ENCODE measurements at places on chromosomes 4 and X.

- peak; percentile 32 for DNase-seq
These were observed 5.6 kb upstream of the CT45A1 start for GRCh38 chrX:135707880-135708279.

GRCh38 chr4:87066403-87067123 lies 131.8 kb downstream of the AFF1 start:
- no peak for DNase-seq

- DNase-seq: peak; percentile 31
These were observed 391 bp upstream of the PHKA1 start for GRCh38 chrX:72714478-72714916.

DNA sequence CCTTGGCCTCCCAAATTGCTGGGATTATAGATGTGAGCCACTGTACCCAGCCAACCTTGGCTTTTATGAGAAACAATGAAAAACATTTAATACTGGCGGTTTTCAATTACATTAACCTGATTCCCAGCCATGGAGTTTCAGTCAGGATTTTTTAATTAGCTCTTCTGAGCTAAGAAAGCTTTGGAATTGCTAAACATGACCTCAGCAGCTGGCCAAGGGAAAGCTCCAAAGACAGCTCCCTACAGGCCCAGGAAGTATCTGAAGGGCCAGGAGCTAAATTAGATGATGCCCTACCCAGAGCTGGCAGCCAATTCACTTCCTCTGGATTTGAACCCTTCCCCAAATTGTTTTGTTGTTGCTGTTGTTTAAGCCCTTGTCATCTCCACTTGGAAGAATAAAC lies 26.5 kb upstream of the FUNDC1 start:
- DNase-seq: no peak

GRCh38 chrX:22109442-22109841 lies 77.3 kb downstream of the PHEX start:
- DNase-seq: no peak

GRCh38 chrX:139290310-139290709 lies 240.2 kb upstream of the F9 start:
- DNase-seq: no peak

- peak; percentile 17 for DNase-seq
These were observed 982 bp downstream of the PDLIM5 start for GRCh38 chr4:94452476-94453371.

GRCh38 chr4:159379836-159380235 lies 277.0 kb downstream of the RAPGEF2 start:
- DNase-seq: no peak

DNA sequence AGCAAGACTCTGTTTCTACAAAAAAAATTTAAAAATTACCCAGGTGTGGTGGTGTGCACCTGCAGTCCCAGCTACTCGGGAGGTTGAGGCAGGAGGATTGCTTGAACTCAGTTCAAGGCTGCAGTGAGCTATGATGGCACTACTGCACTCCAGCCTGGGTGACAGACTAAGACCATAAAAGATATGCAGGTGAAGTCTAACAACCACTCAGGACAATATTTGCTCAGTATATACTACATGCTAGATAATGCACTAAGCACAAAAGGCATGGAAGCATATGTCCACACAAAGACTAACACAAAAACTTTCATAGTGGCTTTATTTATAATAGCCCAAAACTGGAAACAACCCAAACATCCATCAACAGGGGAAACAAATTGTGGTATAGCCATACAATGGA lies 57.7 kb upstream of the TXK start:
- DNase-seq: no peak

DNA sequence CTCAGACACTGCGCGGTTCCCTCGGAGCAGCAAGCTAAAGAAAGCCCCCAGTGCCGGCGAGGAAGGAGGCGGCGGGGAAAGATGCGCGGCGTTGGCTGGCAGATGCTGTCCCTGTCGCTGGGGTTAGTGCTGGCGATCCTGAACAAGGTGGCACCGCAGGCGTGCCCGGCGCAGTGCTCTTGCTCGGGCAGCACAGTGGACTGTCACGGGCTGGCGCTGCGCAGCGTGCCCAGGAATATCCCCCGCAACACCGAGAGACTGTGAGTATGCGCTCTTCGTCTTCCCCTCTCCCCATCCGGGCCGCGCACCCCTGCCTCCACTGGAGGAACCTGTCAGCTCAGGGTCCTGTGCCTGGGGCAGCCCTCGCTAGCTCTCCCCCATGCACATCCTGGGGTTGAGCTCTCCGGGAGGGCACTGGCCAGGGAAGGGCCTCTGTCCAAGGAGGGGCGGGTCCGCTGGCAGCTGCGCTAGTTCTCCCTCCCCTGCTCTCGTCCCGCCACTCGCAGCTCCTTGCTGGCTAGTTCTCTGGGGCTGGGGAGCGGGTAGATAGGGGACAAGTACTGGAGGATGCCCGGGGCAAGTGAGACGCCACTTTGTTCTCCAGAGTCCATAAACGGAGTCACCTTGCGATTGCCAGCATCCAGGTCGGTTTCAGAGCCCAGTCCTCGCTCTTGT lies 2.2 kb downstream of the SLIT2 start:
- DNase-seq: no peak

- DNase-seq: no peak
These were observed 123.2 kb upstream of the IGFBP7 start for GRCh38 chr4:57233386-57233785.

- no peak for DNase-seq
These were observed 2661.6 kb downstream of the PCDH7 start for GRCh38 chr4:33381816-33382215.

DNA sequence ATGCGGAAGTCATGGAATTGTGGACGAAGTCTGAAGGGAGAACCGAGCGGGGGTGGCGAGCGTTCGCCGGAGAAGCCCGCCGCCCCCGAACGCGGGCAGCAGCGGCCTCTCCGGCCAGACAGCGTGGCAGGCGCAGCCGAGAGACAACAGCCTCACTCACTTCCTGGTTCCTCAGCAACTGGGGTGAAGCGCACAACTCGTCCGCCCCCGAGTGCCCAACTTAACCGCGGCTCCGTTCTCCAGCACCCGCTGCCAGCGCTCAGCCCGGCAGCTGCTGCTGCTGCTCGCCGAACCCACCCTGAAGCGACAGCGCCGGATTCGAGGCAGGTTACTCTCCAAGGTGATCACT lies 68.0 kb downstream of the NOCT start:
- DNase-seq: peak; percentile 61

DNA sequence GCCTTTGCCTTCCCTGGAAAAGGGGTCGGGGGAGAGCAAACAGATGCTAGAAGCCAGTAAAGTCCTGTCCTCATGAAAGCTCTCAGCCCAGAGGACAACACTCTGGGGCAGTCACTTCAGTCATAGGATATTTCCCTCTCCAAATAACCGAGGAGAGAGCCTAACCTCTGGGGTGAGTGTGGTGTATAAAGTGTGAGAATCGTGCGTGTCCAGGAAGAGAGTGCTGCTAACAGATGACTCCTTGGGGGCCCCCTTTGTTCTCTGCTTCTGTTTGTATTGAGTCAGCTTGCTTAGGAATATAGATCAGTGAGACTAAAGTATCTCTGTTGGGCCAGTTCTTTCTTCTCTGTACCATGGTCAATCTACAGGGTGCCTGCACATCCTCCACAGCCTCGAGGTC lies 247.2 kb downstream of the PALLD start:
- no peak for DNase-seq

DNA sequence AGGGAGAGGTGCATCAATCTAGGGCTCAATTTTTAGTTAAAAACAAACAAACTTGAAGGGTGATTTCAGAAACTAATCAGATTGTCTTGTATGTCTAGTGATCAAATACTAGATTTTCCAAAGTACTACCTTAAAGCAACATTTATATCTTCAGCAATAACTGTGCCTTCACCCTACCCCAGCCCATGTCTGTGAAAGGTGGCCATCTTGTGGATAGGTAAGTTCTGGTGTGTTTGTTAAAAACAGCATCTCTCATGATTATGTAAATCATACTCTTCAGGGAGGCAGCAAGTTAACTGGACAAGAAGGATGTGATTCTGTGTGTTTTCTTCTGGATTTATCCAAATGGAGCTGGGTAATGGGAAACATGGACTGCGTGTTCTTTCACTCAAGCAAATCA lies 81.4 kb upstream of the ACSL1 start:
- no peak for DNase-seq

DNA sequence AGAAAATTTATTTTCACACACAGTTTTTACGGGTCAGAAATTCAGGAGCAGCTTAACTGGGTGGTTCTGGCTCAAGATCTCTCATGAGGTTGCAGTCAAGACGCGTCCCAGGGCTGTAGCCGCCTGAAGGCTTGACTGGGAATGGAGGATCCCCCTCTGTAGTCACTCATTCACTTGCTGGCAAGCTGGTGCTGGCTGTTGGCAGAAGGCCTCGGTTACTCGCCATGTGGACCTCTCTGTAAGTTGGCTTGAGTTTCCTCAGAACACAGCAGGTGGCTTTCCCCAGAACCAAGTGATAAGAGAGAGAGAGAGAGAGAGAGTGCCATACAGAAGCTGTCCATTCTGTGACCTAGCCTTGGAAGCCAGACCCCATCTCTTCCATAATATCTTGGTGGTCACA lies 132.8 kb downstream of the DCLK2 start:
- peak; percentile 91 for DNase-seq

DNA sequence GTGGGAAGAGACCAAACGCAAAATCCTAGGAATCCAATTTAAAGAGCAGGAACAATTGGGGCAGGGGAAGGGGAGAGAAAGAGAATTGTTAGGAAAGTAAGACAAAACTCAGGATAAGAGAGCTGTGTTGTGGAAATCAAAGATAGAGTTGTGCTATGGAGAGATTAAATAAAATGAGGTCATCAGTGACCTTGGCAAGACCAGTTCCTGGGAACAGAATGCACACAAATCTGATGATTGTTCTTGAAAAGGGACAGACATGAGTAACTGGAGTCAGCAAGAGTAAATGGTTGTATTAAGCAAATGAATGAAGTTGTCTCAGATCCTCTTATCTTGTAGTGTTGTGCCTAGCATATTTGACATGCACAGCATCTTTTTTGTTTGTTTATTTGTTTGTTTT lies 267.4 kb downstream of the IL1RAPL1 start:
- DNase-seq: no peak

GRCh38 chr4:77636902-77637301 lies 31.3 kb downstream of the CXCL13 start:
- no peak for DNase-seq

- DNase-seq: no peak
These were observed 45.6 kb downstream of the SMC1A start for GRCh38 chrX:53376888-53377287.

GRCh38 chr4:38368613-38369012 lies 295.4 kb upstream of the KLF3 start:
- no peak for DNase-seq

DNA sequence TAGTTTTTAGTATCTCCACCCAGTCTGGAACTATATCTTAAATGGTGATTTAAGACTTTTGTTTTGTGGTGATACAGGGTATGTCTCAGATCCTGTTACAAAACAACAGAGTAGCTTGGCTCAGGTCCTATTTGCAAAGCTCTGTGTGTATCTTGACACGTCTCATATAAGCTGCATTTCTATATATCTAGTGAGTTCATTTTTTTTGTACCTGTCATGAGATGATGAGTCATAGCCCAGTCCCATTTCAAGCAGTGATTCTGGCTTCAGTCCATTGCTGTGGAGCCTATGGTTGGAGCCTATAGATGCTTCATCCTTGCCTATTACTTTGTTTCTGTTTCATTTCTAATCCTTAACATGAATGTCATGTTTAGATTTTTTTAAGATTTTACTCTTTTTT lies 23.0 kb downstream of the GRXCR1 start:
- DNase-seq: no peak

GRCh38 chr4:73742490-73743160 lies 2.3 kb downstream of the CXCL8 start:
- no peak for DNase-seq

- no peak for DNase-seq
These were observed 1.6 kb downstream of the OPRPN start for GRCh38 chr4:70399319-70399718.

- no peak for DNase-seq
These were observed 59.1 kb downstream of the GALNT7 start for GRCh38 chr4:173227756-173228155.

- DNase-seq: no peak
These were observed 125.6 kb downstream of the ARHGAP24 start for GRCh38 chr4:85600501-85600900.

DNA sequence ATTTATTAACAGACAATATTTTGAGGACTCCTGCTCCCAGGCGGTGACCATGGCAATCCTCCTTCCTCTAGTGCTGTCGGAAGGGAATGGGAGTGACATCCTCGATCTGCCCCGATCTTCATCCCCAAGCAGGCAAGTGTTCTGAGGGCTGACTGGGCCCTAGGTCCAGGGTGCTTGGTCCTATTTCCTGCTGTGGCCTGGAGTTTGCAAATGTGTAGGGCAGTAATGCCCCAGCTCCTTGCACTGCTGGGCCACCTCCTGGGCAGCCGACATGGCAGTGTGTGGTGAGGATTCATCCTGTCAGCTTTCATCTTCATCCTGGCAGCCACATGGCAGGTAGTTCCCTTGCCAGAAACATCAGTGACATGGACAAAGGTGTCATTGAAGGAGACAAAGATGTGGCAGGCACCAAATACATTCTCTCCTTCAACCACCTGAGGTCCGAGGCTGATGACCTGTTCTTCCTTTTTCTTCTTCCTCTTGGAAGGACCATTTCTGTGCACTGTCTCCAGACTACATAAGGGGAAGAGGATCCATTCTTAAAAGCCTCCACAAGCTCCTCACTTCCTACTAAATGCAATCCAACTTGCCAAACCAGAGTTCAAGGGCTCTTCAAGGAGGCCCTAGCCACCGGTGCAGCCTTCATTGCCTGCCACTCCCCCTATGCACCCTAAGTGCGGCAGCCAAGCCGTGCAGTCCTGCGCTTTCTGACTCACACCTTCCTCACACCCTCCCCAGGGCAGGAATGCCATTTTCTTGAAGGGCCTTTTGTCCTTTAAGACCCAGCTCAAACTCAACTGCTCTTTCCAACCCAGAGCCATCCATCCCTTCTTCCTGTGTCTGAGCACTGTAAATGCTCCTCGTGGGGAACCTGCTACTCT lies 65.7 kb downstream of the TMEM154 start:
- no peak for DNase-seq

GRCh38 chr4:114034189-114034588 lies 54.7 kb upstream of the ARSJ start:
- DNase-seq: no peak

- DNase-seq: peak; percentile 19
These were observed 29.5 kb downstream of the SMPX start for GRCh38 chrX:21728276-21728968.

- no peak for DNase-seq
These were observed 82.2 kb downstream of the EFHC2 start for GRCh38 chrX:44261286-44261685.

- DNase-seq: no peak
These were observed 5.8 kb downstream of the CFAP99 start for GRCh38 chr4:2424581-2424980.
